ENCODE measurements at places on chromosomes 16 and 17.
A peak's percentile ranks its signal among the peaks of the same experiment; 100 is the strongest.

GRCh38 chr17:17540935-17541639 lies 44.9 kb upstream of the RASD1 start:
- H3K4me1 ChIP-seq, result peaks cover 8% of the 10 kb centered on the region
- no peak for DNase-seq
- H3K27me3 ChIP-seq, result no peaks in the 10 kb centered on the region
- H3K27ac ChIP-seq, result no peak overlapping the region
- no peak overlapping the region for H3K4me3 ChIP-seq
- H3K36me3 ChIP-seq, result no peaks in the 10 kb centered on the region

- no peak overlapping the region for H3K27ac ChIP-seq
- H3K36me3 ChIP-seq, result no peaks in the 10 kb centered on the region
These were observed 101.3 kb downstream of the NOG start for GRCh38 chr17:56694825-56695224.

DNA sequence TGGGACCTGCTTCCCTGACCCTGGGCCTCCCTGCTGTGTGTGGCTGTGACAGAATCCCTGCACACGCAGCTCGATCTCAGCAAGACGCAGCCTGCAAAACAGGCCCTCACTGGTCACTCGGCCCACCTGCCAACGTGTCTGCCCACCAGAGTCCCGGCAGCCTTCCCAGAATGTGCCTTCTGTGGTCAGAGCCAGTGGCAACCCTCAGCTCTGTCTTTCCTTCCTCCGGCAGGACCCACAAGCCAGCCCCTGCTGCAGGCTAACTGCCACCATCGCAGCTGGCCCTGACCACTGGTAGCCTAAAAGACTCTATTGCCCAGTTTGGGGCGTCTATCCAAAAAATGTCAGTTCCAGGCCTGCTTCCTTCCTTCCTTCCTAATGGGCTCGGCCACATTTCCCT lies 83.2 kb downstream of the LITAF start:
- H3K27me3 ChIP-seq, result no peaks in the 10 kb centered on the region
- peaks cover 18% of the 10 kb centered on the region for H3K4me1 ChIP-seq
- no peak overlapping the region for H3K27ac ChIP-seq
- no peak overlapping the region for H3K4me3 ChIP-seq

DNA sequence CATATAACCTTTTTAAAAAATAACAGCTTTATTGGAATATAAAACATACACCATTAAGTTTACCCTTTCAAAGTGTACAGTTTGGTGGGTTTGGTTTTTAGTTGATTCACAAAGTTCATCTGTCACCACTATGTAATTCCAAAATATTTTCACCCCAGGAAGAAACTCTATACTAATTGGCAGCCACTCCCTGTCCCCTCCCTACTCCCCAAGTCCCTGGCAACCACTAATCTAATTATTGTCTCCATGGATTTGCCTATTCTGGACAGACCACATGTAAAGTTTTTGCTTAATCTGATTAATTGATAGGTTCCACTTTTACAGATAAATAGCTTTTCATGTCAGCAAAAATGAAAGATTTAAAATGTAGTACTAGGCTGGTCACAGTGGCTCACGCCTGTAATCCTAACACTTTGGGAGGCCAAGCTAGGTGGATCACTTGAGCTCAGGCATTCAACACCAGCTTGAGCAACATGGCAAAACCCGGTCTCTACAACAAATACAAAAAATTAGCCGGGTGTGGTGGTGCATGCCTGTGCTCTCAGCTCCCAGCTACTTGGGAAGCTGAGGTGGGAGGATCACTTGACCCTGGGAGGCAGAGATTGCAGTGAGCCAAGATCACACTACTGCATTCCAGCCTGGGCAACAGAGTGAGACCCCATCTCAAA lies 25.0 kb upstream of the MAPK3 start:
- H3K36me3 ChIP-seq, result no peaks in the 10 kb centered on the region
- H3K4me3 ChIP-seq, result no peak overlapping the region
- H3K4me1 ChIP-seq, result no peaks in the 10 kb centered on the region
- no peaks in the 10 kb centered on the region for H3K27me3 ChIP-seq
- H3K27ac ChIP-seq, result no peak overlapping the region

GRCh38 chr16:7124701-7125100 lies 207.9 kb upstream of the RBFOX1 start:
- H3K4me1 ChIP-seq, result no peaks in the 10 kb centered on the region
- H3K4me3 ChIP-seq, result no peak overlapping the region
- no peak for DNase-seq
- H3K27me3 ChIP-seq, result peaks cover 14% of the 10 kb centered on the region

DNA sequence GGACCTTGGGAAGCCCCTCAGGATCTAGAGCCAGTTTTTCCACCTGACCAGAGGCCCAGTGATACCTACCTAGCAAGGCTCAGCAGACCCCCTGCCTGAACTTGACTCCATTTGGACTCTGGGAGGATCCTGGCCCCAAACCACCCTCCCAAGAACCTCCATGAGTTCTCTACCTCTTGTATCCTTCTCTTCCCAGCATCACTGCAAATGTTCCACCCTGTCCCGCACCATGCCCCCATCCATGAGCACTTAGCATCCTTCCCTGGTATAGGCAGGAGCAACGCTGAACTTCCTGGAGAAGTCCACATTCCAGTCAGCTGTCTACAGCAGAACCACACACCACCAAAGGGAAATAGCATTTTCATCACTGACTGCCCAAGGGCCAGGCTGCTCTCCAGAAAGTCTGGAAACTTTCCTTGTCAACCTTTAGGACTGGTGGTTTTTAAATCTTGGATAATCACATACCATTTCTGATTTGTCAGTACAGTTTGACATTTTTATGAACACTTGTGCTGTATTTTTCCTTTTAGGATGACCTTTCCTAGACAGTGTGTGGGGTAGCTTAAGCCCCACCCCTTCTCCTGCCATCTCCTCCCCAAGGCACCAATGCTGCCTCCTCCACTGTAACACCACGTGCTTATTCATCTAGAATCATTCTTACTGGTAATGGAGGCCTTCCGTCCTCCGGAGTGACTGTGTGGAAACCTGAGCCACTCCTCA lies 13.9 kb downstream of the EIF4A3 start:
- no peak overlapping the region for H3K4me3 ChIP-seq
- H3K27ac ChIP-seq, result no peak overlapping the region
- no peaks in the 10 kb centered on the region for H3K4me1 ChIP-seq
- no peaks in the 10 kb centered on the region for H3K27me3 ChIP-seq
- no peaks in the 10 kb centered on the region for H3K36me3 ChIP-seq

DNA sequence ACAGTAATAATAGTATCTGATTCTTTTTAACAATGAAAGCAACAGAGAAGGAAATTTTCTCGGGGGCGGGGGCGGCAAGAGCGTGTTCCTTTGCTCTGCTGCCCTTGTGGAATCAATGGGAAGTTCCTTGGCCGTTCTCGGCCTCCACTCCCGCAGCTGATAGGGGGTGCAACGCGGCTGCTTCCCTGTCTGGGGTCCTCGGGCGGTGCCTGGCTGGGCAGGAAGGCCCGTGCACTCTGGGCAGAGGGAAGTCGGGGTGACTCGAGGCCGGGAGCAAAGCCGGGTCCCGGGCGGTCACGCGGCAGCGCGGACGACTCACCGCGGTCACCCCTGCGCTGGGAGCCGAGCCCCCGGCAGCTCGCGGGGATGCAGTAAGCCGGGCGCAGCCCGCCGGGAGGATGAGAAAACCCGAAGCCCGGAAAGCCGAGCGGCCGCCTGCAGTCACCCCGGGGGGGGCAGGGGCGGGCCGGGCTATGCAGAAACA lies 2.5 kb downstream of the TUBB3 start:
- DNase-seq, result peak; percentile 69
- H3K4me1 ChIP-seq, result peaks cover 32% of the 10 kb centered on the region
- H3K4me3 ChIP-seq, result peak overlapping the region; percentile 54
- H3K27me3 ChIP-seq, result peaks cover 28% of the 10 kb centered on the region
- no peaks in the 10 kb centered on the region for H3K36me3 ChIP-seq
- H3K27ac ChIP-seq, result no peak overlapping the region

DNA sequence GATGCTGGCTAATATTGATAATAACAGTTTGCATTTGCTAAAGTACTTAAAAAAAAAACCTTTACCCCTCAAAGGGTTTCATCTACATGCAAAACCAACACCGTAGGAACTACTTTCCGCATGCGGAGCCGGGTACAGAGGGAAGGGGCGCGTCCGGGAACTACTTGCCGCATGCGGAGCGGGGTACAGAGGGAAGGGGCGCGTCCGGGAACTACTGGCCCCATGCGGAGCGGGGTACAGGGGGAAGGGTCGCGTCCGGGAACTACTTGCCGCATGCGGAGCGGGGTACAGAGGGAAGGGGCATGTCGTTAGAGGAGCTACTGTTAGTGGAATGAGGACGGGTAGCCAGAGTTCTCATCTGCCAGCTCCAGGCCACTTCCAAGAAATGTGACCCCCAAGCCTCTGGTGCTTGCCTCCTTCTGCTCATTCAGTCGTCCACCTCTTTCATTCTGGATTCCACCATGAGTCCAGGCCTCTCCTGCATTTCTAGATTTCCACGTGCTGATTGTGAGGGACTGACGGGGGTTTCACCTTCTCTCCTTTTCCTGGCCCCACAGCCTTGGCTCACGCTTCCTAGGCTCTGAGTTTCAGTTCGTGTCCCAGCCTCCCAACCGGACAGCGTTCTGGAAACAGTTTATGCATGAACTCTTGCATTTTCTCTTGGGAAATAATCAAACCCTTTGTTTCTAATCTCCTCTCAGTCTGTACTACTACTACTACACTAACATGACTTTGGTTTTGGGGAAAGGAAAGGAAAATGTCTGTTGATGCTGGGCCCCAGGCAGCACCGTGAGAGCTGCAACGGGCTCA lies 26.9 kb downstream of the MINK1 start:
- H3K4me3 ChIP-seq, result no peak overlapping the region
- H3K36me3 ChIP-seq, result no peaks in the 10 kb centered on the region
- DNase-seq, result no peak
- no peaks in the 10 kb centered on the region for H3K27me3 ChIP-seq
- peaks cover 31% of the 10 kb centered on the region for H3K4me1 ChIP-seq
- H3K27ac ChIP-seq, result peak overlapping the region; percentile 53

GRCh38 chr17:36937001-36937958 lies at the start of gene LHX1:
Gene LHX1 (plus strand): TSS chr17:36937475. CDS start chr17:36938198, 723 bp downstream.
- H3K27ac ChIP-seq, result no peak within 1 kb of the TSS
- H3K36me3 ChIP-seq, result no peaks in the 10 kb centered on the region
- peaks cover 52% of the 10 kb centered on the region for H3K4me1 ChIP-seq
- peaks cover 100% of the 10 kb centered on the region for H3K27me3 ChIP-seq

DNA sequence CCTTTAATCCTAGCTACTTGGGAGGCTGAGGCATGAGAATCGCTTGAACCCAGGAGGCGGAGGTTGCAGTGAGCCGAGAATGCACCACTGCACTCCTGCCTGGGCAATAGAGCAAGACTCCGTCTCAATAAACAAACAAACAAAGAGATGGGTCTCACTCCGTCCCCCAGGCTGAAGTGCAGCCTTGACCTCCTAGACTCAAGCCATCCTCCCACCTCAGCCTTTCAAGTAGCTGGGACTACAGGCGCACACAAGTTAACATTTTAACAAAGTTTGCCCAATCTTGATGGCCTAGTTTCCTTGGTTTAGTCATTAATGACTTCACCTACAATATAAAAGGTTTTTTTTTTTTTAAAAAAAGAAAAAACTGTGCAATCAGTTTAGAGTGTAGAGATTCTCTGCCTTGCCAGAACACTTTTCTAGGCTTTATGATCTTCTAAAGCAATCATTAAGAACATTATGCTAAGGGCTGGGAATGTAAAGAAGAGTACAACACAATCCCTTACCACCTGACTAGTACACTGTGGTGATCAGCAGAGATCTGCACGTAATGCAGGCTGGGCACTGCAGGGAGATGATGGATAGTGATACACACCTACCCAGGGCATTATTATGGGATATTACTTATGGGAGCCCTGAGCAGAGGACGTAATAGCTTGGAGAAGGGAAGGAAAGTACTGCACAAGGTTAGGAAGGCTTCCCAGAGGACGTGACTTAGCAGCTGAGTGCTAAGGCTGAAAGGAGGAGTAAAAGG lies 6.9 kb downstream of the GOT2 start:
- no peak overlapping the region for H3K4me3 ChIP-seq
- H3K27ac ChIP-seq, result no peak overlapping the region
- H3K27me3 ChIP-seq, result no peaks in the 10 kb centered on the region
- peaks cover 5% of the 10 kb centered on the region for H3K36me3 ChIP-seq
- DNase-seq, result no peak

GRCh38 chr16:78976212-78976611 lies 624.3 kb downstream of the MAF start:
- no peak for DNase-seq
- H3K36me3 ChIP-seq, result no peaks in the 10 kb centered on the region
- H3K4me1 ChIP-seq, result peaks cover 9% of the 10 kb centered on the region

- H3K27me3 ChIP-seq, result no peaks in the 10 kb centered on the region
- no peak overlapping the region for H3K4me3 ChIP-seq
- H3K27ac ChIP-seq, result no peak overlapping the region
- H3K4me1 ChIP-seq, result no peaks in the 10 kb centered on the region
These were observed 35.4 kb upstream of the ADGRG1 start for GRCh38 chr16:57593021-57593420.

DNA sequence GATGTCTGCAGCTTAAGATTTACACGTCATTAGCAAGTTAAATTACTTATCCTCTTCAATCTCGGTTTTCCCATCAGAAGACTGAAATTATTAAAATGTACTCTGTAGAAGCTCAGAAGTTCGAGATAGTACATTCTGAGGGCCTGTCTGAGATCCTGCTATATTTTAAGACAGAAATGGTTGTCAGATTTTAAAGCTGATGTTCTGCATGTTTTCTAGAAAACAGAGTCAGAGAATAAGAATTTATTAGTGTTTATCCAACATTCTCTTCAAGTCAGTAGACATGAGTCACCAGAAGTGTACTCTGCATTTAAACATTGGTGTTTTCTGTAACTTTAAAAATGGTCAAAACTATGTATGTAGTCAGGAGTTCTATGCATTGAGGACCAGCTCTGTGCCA lies 155.2 kb upstream of the MYOCD start:
- H3K4me1 ChIP-seq, result no peaks in the 10 kb centered on the region
- no peak overlapping the region for H3K4me3 ChIP-seq
- no peaks in the 10 kb centered on the region for H3K27me3 ChIP-seq

DNA sequence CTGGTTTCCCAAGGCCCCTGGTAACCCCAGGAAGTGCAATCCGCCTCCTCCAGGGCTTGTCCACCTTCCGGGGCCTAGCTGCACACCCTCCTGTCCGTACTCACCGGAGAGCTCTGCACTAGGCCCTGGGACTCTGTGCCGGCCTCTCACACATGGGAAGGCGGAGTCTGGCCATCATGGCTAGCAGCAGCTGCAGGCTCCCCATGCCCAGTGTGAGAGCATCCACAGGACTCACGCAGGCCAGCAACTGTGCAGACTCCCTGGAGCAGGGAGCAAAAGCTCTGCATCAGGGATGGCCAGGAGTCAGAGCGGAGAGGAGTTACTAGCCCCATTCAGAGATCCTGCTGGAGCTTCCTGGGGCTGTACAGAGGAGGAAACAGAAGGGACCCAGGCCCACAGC lies 20.2 kb downstream of the FOXN1 start:
- H3K27me3 ChIP-seq, result no peaks in the 10 kb centered on the region
- DNase-seq, result no peak
- peaks cover 7% of the 10 kb centered on the region for H3K4me1 ChIP-seq
- no peak overlapping the region for H3K27ac ChIP-seq
